ENCODE measurements at places on chromosomes 3 and 15.

GRCh38 chr15:73928971-73929627, 2.8 kb downstream of the LOXL1 start:
- DNase-seq, result no peak

DNA sequence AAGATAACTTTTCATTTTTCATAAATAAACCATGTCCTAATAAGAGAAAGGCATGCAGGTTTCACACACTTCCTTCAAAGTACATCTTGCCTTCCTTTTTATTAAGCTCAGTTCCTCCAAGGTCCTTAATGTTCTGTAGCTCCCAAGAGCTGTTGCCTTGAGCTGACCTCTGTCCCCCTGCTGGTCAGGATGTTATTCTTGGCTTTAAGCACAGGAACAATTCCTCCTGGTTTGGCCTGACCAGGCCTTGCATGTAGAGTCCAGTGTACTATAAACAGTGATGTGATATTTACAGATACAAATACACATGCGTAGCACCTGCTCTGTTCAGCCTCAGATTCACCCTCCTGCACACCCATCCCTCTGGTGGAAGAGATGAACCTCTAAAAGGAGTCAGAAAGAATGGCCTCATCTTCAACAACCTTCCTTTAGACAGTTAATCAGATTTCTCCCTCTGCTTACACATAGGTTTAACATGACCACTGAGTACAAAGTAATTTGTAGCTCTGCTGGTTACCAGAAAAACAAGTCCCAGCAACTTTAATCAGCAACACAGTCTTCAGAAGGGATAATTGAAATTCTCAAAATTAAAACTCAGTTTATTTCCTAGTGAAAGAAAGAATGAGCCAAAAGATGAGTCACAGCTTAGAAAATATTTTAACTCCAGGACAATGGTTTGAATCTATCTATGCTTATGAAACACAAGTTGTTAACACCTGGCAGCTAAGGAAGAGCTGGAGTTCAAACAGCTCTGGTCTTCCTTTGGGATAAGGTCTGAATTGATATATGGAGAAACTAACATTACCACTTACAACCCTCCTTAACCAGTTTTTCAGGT, 46.5 kb downstream of the PTPN9 start:
- DNase-seq, result no peak

DNA sequence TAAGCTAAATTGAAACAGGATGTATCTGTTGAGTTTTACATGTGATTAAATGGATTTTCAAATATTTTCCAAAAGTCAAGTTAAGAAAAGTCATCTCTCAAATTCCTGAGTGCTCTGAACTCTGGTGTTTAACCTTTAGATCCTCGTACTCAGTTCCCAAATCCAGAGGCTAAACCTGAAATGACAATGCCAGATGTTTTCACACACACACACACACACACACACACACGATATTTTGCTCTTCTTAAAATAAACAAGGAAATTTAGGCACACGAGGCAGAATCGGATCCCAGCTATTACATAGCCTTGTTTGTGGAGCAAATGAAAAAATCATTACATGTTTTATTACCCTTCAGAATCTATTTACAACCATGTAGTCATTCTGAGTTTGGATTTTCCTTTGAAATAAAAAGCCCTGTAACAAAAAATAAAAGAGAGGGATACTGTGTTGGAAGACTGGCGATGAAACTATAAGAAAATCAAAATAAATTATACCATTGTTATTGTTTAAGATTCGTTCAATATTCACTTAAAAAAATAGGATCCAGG, 20.6 kb upstream of the UBE2E1 start:
- DNase-seq, result no peak

DNA sequence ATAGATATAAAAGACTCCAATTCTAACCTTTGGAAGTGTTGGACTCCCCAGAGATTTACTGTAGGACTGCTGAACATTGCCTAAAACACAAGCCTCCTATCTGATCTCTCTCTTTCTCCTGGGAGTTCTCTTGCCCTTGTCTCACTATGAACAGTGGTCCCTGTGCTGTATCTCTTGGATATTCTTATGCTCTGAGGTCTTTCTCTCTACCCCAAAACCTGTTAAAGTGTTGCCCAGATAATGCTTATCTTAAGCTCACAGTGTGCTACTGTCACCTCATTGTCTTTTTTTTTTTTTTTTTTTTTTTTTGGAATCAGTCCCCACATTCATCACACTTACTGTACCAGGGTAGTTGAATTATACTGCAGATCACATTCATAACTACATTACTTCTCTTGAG, 131.0 kb upstream of the CBLB start:
- DNase-seq, result no peak

DNA sequence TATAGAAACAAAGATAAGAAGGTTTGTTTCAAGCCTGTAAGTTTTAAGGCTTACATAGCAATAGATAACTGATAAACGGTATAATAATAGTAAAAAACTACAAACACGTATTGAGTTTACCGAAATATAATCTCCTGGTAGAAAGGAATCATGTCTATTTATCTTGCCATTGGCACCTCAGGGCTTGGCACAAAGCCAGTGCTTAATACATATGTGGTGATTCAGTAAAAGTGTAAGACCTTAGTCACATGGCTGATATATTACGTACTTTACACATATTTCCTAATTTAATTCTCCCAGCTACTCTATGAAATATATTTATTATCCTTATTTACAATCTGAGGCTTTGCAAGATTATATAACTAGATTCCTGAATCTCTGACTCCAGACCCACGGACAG, 32.0 kb upstream of the SLCO3A1 start:
- no peak for DNase-seq

GRCh38 chr3:24713516-24713915, 218.9 kb upstream of the THRB start:
- DNase-seq, result no peak

GRCh38 chr3:172591876-172592771, 68.9 kb upstream of the TNFSF10 start:
- peak; percentile 27 for DNase-seq

DNA sequence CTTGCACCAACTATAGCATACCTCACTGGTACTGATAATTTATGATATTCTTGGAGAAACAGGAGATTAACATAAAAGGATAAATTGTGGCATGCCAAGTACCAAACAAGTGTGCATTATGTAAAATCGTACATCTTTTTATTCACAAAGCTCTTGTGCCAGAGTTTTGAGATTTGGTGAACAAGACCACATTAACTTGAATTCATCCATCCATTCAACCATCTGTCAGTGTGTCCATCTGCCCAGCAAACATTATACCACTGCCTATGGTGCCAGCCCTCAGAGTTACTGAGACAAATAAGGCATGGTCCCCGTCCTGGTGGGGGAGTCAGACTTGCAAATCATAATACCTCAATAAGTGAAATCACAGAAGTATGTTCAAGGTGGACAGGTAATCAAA, 17.0 kb upstream of the NEO1 start:
- DNase-seq, result no peak

DNA sequence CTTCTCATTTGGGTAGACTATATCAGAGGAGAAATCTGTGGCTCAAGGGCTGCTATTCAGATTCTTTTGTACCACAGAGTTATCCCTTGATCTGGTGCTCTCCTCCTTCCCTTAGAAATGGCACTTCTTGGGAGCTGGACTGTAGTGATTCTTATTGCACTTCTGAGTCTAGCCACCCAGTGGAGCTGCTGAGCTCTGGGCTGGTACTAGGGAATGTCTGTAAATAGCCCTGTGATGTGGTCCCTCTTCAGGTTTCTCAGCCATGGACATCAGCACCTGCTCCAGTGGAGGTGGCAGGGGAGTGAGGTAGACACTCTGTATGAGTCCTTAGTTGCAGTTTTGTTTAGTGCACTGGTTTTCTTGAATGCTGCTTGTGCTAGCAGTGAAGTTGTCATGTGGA, 1292.6 kb downstream of the SI start:
- no peak for DNase-seq

DNA sequence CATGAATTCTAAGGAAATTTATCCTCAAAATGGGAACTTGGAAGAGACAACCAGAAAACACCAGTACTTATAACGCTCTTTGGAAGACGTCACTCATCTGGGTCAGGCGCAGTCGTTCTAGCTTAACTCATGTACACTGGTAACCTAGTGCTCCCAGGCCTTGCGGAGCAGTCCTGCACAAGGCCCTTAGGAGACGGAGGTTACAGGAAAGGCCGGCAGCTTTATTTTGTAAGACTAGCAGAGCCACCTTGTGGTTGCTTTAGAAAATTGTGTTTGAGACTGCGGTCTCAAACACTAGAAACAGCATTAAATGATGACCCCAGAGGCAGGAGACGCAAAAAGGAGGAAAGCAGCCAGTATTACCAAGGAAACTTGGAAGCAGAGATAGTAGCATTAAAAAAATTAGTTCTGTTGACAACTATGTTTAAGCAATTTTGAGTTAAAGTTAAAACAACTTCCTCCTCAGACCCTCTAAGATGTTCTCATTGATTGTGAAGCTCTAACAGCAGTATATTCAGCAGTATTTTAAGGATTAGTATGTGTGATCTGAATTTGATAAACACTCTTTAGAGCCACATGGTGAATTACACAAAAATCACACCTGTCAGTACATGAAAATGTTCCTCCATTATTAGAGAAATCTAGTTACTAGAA, 141.9 kb upstream of the C2CD4B start:
- no peak for DNase-seq

GRCh38 chr15:51917493-51917892, 54.1 kb downstream of the LEO1 start:
- DNase-seq, result no peak

DNA sequence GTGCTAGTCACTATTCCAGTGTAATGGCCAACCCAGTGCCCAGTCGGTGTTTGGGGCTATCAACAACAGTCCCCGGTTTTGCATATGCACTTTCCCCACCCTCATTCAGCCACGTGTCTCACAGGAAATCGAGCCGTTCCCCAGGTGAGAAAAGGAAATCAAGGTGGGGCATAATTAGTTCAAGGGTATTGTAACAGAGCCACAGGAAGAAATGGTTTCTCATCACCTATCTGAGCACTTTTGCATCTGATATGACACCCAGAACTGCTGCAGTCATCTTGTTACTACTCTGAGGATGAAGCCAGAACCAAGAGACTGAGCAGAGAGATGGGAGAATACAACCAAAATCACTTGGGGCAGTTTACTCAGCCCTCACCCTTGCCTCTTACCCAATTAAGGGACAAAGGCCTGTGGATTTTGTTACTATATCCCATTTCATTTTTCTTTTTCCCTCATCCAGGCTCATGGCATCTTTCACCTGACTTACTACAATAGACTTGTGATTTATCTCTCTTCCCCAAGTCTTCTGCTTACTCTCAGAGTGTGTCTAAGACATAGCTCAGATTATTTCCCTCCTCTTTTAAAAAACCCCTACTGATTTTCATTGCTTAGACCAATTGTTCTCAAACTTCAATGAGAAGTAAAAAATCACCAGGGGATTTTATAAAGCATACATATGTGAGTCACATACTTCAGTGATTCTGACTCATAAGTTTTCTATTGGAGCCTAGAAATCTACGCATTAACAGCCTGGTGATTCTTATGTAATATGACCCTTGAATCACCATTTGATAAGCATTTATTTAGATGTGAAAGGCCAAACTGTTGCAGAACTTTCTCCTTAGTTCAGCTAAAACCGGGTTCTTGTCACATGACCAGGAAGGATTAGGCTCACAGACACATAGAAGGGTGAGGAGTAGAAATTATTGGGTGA, 40.5 kb downstream of the TRAT1 start:
- no peak for DNase-seq

- no peak for DNase-seq
These were observed 371.0 kb upstream of the GBE1 start for GRCh38 chr3:82132210-82133069.

DNA sequence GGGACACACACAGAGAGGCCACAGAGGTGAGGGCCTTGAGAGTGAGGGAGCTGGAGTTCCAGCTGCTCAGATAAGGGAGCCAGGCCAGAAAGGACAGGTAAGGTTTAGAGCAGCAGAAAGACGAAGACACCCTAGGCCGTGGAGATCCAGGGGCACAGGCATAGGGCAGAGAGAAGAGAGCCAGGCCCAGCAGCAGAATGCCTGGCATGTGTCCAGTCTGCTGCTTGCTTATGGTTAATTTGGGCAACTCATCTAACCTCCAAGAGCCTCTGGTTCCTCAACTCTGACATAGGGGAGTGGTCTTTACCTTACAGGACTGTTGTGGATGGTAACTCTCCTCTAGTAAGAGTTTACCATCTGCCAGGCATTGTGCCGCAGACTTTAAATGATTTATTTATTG, 35.9 kb downstream of the STARD5 start:
- DNase-seq, result no peak

DNA sequence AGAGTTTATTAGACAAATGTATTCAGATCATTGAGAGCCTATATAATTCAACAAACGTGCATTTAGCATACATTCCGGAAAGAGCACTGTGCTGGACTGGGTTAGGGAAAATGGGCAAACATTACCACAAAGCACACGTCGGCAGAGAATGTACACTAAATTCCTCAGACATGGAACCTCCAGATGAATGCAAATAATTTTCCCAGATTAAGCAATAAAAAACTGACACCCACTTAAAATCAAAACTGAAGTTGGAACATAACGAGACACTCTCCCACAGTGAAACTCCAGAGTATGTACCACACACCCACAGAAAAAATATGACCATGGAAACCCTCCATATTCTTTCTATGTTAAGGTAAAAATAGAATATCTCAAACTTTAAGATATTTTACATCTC, 4.8 kb downstream of the SECISBP2L start:
- no peak for DNase-seq

DNA sequence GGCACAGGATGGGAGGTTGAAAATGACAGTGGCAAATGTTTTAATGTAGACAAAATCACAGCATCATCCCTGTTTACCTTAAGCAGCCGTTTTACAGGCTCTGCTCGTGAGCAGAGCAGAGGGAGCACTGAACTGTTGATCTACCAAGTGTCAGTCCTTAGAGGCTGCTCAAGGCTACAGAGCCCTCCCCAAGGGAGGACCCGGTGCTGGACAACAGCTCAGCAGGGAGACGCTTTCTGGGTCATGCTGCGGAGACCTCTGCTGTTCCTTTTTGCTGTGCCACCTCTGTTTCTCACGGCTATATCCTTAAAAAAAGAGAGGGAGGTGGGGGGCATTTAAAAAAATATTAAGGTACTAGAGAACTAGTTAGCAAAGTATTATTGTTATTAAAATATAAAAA, 400.2 kb downstream of the GABRB3 start:
- no peak for DNase-seq

DNA sequence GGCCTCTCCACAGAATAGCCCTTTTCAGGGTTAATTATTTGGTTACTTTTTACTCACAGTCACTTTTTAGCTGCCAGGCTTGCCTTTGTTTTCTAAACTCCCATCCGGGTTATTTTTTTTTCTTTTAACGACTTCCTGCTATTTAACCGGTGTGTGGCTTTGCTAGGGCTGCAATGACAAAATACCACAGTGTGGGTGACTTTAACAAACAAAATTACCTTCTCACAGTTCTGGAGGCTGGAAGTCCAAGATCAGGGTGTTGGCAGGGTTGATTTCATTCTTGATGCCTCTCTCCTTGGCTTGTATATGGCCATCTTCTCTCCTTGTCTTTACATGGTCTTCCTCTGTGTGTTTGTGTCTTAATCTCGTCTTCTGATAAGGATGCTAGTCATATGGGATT, 91.5 kb downstream of the IL1RAP start:
- DNase-seq, result no peak
